ENCODE measurements at places on chromosomes 16 and 17.
A peak's percentile ranks its signal among the peaks of the same experiment; 100 is the strongest.

DNA sequence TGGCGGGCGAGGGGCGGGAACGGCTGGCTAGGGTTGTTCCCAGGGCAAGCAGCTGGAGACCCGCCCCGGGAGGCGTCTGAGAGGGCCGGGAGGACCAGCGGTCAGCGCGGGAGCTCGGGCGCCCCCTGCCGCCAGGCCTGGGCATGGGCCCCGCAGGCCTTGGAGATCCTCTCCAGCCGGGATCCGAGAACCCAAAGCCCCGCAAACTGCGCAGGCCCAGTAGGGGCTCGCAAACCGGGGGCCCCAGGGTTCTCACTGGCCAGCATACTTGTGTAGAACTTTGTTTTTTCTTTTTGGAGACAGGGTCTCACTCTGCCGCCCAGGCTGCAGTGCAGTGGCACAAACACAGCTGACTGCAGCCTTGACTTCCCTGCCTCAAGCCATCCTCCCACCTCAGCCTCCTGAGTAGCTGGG lies 20.8 kb upstream of the ZNF423 start:
- no peak for DNase-seq

- peak; percentile 36 for DNase-seq
These were observed 19.5 kb downstream of the CD7 start for GRCh38 chr17:82297714-82298537.

GRCh38 chr16:9094011-9094846 lies 2.8 kb downstream of the HAPSTR1 start:
- no peak for DNase-seq

GRCh38 chr17:73589363-73589980 lies 54.8 kb downstream of the SDK2 start:
- DNase-seq = no peak

GRCh38 chr17:50864747-50865059 lies 1.5 kb downstream of the TOB1 start:
- no peak for DNase-seq

Measured in left renal cortex interstitium (tissue), 4 donors.